HFFc6 (cell line): ENCODE measurements at places on chromosomes 3 and 15. TPM values are rescaled to one million over a fixed set of nuclear protein-coding genes. Genes with fewer than 3 reads are reported as not detected.
A peak's percentile ranks its signal among the peaks of the same experiment; 100 is the strongest.

- no peak for DNase-seq
Observed at GRCh38 chr3:9397906-9398699, 688 bp downstream of the SETD5 start.

DNA sequence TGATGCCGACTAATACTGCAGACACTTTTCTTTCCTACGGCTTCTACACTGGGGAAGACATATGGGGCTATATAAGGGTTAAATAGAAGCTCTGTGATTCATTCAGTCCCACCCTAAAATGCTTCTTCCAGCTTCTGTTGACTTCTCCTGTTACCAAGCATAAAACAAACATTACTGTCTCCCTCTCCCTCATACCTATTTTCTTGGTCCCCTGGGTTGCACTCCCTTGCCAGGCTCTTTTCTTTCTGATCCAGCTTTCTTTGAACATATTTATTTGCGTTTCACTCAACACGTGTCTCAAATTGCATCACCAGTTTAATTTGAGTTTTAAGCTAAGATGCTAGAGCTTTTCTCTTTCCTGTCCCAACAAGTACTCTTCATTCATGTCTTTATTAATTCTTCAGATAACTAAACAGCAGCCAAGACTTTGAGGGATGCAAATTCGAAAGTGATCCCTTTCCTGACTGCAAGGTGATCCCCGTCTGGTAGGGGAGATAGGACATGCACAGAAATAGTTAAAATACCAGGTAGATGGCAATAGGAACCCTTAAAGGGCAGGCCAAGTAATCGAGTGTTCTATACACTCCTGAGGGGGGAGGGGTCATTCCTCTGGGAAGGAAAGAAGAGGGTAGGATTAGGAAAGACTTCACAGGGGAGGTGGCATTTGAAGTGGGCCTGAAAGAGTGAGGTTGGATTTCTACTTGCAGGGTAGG, 198.6 kb upstream of the BCL6 start:
- DNase-seq, result no peak

DNA sequence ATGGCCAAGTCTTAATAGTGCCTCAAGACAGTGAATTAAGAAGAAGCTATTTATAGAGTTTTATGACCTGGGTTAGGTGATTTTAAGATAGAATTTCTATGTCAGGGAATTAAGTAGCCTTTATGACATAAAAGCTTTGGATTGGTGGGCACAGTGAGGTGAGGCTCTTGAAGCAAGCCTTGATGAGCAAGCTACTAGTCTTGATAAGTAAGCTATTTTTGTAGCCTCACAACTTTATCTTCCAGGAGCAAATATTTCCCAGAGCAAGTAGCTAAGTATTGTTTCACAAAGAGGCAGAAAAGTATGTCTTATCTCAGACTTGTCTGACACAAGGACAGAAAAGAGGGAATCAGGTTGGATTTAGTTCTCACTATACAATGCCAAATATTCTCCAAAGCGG, 491.7 kb upstream of the RASGRP1 start:
- DNase-seq, result no peak

DNA sequence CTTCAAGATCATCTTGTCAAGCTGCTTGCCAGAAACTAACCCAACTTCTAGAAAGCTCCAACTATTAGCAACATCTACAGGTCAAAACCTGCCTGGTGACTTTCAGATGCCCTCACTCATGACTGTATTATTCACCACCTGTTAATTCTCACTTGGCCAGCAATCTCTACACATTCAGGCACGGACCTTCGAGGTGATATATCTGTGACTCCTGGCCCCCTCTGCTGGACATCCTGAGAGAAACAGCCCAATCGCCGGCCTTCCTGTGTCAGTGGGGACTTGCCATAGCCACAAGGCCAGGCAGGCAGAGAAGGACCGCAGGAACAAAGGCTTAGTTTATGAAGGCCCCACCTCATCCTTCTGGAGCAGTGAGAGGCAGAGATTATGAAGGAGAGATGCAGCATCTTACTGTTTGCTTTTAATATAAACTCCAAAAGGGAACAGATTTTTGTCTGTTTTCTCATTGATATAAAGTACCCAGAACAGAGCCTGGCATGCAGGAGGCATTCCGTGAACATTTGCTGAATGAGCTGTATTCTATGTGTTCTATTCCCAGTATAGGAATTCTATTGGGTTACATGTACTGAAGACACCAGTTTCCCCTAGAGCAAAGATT, 24.4 kb upstream of the OCA2 start:
- peak; percentile 74 for DNase-seq

DNA sequence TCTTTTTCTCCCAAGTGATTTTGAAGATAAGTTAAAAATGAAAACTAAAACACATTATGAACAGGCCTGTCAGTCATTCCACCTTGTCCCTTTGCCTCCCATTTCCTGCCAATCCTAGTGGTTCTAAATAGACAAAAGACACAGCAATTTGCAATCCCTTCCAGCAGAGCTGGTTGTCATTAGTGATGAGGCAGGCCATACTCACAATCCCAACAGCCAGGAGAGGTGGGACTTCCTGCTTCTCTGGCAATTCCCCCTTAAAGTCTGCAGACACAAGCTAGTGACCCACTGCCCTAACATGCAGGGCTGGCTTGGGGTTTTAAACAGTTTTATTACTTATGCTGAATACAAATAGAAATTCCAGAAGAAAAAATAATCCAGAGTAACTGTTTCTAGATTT, 38.4 kb upstream of the RBP1 start:
- no peak for DNase-seq

Gene CYP8B1
- not detected in 3 replicates for total RNA-seq

Gene PLA2G4D
- total RNA-seq, result not detected in 3 replicates

GRCh38 chr3:31766669-31767068, 214.4 kb downstream of the OSBPL10 start:
- no peak for DNase-seq

Gene PLAAT1
- total RNA-seq, result not detected in 3 replicates
